ENCODE measurements at places on chromosomes 11 and 22. TPM values are rescaled to one million over a fixed set of nuclear protein-coding genes. Genes with fewer than 3 reads are reported as not detected.
A peak's percentile ranks its signal among the peaks of the same experiment; 100 is the strongest.

RAB3IL1 gene
- total RNA-seq: not detected

OR5D13 gene
- total RNA-seq: not detected

KRTAP5-10 gene
- total RNA-seq: not detected

GNG3 gene
- total RNA-seq: not detected

ZBTB16 gene
- 0.99 TPM for total RNA-seq

- peak; percentile 23 for DNase-seq
Observed at GRCh38 chr11:76206327-76207081, at the start of gene WNT11. Gene WNT11, minus strand, starts transcription at chr11:76206502. Its CDS starts 95 bp downstream, at chr11:76206407.

DNA sequence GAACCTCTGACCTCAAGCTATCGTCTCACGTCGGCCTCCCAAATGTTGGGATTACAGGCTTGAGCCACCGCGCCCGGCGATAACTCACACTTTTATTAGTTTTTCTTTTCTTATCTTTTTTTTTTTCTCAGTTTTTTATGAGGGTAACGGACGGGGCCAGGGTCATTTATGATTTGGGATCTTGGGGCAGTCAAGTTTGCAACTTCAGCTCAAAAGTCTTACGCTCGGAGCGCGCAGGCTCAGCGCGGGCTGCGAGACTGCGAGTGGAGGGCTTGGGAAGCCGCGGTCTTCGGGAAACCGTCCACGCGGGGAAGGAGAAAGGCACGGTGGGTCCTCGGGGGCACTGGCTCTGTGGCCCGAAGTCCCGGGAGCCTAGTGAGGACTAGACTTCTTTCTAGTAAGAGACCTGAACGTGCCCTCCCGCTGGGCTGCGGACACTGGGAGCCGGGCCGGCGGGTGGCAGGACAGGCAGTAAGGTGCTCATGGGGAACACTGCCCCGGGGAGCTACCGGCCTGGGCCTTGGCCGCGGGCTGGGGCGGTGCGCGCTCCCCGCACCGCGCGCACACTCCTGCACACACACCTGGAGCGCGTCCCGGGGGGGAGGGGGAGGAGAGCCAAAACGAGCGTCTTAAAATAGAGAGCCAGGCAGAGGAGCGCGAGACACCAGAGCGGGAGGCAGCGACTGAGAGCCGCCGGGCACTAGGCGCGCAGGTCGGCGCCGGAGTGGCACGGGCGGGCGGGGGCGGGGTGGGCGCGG is 476 bp upstream of the BARX2 start:
- DNase-seq: peak; percentile 53

- no peak for DNase-seq
Observed at GRCh38 chr11:130814440-130815096, 101.7 kb downstream of the SNX19 start.

DNA sequence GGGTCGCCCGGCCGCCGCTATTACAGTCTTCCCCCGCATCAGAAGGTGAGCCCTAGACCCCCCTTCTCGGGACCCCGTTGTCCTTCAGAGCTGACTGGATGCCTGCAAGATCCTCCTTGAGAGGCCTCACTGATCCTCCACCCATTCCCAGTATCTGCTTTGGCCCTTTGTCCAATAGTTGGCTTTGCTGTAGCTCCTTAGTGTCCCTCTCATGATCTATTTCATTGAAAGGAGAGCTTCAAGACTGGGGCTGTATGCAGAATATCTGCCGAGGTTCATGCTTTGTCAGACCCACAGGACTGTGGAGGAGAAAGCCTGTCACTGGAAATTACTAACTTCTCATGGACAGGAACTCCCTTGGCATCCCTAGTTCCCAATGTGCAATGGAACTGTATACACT is 499 bp downstream of the DLAT start:
- no peak for DNase-seq

DNA sequence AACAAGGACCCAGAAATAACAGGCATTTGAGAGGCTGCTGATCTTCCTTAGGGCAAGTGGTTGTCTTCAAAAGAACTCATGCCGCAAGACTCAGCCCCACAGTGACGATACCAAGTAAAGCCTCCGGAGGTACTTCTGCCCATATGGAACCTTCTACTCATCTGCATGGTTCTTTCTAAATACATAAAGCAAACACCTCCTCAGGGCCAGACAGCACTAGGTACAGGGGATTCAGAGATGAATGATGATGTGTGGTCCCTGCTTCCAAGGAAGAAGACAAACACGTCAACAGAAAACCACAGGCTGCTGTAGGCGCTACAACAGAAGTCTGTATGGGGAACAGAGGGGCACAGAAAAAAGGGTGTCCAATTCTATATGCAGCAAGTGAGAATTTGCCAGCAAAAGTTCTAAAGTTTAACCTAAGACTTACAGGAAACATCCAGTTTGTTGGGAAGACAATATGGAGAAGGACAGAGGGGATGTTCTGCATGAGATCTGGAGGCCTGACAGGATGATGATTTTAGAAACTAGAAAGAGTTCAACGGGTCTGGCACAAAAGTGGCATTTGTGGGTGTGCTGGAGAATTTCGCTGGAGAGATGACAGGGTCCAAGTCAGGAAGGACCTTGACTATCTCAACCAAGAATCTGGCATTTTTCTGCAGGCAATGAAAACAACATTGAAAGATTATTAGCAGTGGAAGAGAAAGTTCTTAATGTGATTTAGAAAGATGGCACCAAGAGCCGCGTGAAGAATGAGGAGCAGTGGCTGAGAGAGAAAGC is 23.7 kb downstream of the JAML start:
- no peak for DNase-seq

- no peak for DNase-seq
Observed at GRCh38 chr11:130032931-130033330, 30.3 kb upstream of the PRDM10 start.

- no peak for DNase-seq
Observed at GRCh38 chr11:115129473-115130289, 374.5 kb downstream of the CADM1 start.

DNA sequence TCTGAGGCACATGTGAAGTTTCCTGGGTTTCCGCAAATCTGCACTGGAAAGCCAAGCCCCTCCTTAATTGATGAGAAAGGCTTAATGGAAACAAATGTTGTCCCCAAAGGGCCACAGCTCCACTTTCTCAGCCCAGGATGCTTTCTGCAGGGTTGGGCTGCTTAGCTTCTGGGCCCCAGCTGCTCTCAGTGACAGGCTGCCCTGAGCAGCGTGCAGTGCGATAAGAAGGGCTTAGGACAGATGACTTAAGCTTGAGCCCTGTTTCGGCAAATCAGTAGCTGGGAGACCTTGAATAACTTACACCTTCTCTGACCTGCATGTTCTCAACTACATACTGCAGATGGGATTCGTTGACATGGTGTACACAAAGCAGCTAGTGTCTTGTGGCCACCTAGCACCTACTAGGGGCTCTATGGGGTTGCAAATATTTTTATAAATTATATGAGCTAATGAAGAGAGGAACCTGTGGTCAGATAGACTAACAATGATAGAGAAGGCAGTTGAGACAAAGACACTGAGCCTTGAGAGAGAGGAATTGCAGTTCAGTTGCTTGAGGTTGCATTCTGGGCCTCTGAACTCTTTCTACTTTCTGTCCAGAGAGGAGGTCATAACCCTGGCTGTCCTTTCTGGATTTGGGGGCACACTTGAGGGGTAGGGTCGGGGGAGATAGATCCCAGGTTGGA is 11.5 kb downstream of the STX3 start:
- DNase-seq: no peak

DNA sequence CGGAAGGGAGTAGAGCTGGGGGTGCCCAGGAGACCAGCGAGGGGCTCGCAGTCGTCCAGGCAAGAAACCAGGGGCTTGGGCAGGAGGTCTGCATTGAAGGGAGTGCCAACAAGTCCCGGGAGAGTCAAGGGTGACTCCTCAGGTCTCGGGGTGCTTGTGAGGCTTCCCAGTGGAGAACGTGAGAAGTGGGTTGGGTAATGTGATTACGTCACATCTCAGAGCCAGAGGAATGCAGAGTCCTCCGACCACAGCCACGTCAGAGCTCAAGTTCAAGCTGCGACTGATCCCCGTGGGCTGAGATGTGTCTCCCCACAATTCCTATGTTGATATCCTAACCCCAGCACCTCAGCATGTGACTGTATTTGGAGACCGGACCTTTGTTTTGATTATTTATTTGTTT is 89.7 kb upstream of the SHANK2 start:
- DNase-seq: no peak

DNA sequence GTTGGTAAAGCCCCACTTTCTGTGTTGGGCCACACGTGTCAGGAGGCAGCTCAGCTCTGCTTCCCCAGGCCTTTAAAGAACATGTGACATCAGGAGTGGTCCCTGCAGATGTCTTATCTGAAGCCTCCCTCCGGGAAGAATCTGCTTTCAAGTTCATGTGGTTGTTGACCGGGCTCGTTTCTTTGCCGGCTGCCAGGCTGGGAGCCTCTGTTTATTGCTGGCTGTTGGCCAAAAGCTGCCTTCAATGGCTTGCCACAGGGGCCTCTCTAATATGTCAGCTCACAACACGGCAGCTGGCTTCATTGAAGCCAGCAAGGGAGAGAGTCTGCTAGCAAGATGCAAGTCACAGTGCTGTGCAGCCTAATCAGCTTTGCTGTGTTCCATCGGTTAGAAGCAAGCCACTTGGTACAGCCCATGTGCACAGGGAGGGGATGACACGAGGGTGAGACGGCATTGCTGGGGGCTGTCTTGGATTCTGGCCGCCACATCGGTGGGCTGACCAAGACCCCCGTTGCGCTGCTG is 14.6 kb downstream of the MRGPRF start:
- DNase-seq: peak; percentile 25

DNA sequence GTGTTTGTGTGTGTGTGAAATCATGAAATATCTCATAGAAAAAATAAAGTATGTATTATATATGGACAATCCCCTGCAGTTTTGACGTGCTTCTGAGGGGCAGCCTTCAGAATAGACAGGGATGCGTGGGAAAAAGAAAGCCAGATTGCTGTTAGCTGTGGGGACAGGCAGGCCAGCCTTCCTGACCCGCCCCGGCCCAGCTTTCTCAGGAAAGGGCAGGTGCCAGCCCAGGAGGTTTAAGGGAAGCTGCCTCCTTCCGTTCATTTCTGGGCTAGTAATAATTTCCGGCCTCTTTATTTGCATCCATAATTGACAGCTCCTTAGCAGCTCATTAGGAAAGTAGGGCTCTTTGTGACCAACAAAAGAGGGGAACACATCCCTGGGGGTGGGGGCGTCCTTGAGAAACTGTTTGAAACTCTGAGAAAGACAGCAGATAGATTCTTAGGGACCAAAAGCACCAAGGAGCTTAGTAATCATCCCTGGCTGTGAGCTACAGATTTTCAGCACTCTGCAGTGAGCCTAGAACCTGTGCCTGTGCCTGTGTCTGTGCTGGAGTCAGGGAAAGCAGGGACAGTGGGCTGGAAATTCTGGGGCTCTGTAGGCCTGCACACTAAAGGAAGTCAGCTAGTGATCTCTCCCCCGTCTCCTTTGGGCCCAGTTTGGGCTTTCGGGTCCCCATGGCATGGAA is 632.9 kb upstream of the CADM1 start:
- DNase-seq: no peak

DNA sequence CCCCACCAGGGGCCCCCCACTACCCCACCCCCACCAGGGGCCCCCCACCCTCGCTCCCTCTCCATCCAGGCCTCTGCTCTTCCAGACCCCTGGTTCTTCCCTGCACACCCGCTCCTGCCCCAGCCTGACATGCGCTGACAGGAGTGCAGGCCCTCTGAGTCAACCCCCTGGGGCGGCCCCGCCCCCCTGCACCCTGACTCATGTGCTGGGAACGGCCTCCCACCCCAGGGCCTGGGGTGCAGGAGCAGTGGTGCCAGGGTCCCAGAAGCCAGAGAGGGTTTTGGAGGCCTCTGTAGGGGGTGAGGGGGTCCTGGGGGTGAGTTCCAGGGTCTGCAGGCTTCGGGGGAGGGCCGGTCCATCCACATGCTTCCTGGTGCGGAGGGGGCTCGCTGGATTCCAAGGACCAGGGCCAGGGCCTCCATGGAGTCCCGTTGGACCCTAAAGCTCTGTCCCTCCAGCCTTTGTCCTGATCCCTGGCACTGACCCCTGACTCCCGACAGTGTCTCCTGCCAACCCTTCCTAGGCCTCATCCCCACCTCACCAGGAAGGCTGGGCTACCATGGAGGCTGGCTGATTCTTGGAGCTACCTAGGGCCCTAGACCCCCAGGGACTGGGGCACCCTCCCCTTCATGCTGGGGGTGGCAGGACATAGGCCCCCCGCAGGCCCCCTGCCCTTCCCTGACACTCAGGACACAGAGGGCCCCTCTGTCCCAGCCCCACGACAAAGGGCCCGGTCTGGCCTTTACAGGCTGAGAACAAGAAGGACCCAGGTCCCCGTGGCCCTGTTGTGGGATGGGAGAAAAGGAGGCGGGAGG is 583 bp upstream of the PKP3 start:
- no peak for DNase-seq

DNA sequence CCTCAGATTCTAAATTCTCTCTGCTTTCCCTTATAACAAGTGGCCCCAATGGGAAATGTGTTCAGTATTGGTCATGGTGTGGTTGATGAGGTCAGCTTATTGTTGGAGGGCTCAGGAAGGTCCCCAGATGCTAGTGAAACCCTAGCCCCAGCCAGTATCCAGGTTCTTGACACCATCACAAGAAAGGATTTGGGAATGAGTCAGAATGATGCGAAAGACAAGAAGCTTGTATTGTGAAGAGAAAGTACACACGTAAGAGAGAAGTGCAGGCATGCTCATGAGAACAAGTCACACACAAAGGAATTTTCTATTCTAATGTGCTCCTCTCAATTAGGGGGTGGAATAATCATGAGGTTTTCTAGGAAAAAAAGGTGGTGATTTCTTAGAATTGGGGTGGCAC is 34.9 kb upstream of the TRPC6 start:
- no peak for DNase-seq

GRCh38 chr22:48335442-48336139 is 1492.1 kb downstream of the BRD1 start:
- DNase-seq: no peak

GRCh38 chr11:92595052-92595451 is 370.4 kb downstream of the FAT3 start:
- no peak for DNase-seq
